ENCODE measurements at places on chromosomes 4 and X.
A peak's percentile ranks its signal among the peaks of the same experiment; 100 is the strongest.

DNA sequence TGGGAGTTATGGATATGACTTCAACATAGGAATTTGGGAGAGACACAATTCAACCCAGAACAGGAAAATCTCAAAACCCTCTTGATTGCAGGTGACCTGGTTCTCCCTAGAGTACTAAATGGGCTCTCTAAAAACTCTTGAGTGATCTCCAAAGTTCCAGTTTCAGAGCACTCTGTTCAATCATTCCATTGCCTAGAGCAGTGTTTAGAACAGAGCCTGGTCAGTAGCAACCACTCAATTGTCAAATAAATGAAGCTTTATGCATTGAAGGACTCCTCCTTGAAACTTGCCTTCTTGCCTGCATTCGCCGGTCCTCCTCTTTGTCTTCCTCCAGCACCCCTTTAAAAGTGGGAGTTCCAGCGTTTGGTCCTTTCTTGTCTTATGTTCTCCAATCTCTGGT lies 85.8 kb downstream of the KIT start:
- no peak for DNase-seq

- no peak for DNase-seq
These were observed 325.2 kb downstream of the MAPK10 start for GRCh38 chr4:86034616-86035015.

- DNase-seq, result no peak
These were observed 410 bp downstream of the GNL3L start for GRCh38 chrX:54530357-54530900.

DNA sequence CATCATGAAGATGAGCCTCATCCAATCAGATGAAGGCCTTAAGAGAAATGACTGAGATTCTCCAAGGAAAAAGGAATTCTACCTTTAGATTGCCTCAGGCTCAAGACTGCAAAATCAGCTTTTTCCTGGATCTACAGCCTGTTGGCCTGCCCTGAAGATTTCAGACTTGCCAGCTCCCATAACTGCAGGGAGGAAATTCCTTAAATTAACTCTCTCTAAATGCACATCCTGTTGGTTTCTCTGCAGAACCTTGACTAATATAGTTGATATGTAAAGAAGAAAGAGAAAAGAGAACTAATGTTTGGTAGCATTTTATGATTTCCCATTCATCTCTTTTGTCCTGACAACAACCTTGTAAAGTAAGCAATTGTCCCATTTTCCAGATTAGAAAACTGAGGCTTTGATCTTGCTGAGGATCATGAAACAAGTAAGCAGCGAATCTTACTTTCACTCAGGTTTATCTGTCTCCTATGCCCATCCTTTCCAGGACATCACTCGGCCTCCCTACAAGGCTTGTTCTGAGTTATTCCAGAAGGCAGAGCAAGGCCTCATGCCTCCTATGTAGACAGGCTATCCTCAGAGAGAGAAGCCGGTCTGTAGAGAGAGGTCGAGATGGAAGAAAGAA lies 115.0 kb upstream of the LDB2 start:
- DNase-seq, result no peak

DNA sequence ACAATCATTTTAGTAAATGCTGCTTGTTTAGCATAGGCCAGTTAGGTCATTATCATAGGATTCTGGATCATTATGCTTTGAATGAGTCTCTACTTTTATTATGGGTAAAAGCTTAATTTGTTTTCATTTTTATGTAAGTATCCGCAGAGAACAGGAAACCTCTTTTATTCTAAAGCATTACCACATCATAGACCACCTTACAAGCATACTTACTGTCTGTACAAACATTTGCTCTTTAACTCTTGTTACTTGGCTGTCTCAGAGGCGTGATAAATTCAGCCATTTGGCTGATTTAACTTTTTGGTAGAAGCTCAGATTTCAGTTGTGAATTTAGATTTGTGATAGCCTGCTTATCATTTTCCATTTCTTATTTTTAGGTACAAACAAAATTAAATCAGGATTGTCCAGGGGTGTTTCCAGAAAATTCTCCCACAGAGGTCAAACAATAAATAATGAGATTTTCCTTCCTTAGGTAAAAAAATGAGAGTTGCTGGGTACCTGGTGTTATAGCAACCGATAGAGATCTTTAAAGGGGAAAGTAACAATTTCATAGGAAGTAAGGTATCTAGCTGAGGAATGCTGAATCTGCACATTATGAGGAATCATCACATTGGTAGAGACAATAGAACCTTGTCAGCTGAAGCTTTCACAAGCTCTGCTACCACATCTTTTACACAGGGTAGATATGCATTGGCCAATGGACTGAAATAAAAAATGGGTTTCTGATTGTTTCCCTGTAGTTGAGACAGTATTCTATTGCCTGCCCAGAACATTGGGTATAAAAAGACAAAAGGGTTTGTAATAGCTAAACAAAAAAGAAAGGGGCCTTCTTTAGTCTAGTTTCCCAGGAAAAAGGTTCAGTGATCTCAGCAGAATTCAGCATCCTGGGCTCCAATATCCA lies 62.5 kb downstream of the NDNF start:
- DNase-seq, result no peak

DNA sequence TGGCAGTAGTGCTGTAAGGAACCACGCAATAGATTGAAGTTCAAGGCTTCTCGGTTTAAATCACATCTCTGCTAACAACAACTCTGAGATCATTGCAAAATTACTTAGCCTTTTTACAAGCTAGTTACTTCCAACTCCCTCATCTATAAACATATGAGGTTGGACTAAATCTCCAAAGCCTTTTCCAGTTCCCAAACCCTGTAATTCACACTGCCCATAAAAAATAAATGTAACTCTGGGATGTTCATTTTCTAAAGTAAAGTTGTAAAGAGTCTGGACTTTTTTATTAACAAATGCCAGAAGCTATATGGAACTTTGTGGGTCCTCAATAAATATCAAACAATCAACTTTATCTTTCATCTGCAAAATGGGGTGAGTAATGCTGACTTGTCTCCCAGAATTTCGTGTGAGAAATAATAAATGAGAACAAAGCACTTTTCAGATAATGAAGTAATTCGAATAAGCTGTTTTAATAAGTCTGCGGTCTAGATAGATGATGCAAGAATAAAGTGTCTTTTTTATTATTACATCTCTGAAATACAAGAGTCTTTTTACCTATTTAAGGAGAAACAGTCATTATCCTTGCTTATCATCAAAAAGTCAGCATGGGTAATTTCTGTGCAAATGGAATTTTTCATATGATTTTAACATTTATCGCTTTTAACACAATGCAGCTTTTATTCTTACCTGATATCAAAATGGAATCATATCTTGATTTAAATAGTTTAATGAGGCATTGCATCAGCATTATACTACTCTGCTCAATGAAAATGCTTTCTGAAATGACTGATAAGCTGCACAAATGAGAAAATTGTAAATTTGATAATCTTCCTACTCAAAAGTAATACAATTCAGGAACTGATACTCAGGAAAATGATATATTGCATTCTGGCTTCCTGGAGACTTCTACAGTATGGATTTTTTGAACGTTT lies 252.6 kb downstream of the BANK1 start:
- DNase-seq, result no peak

GRCh38 chrX:17617806-17618205 lies 119.5 kb upstream of the SCML1 start:
- DNase-seq, result peak; percentile 39

DNA sequence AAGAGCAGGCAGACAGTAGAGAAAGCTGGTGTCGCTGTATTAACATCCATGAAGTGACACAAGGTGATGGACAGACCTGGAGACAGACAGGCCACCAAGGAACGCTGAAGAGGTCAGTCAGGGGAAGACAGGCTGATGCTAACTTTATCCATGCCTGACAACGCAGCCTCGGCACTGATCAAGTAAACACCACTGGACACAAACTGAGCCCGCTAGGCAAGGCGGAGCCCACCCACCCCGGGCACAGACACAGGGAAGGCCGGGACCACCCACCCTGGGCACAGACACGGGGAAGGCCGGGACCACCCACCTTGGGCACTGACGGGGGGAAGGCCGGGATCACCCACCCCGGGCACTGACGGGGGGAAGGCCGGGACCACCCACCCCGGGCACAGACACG lies 18.8 kb downstream of the PPP2R3B start:
- no peak for DNase-seq

GRCh38 chr4:69970071-69970470 lies 4.5 kb upstream of the CSN2 start:
- DNase-seq, result no peak

DNA sequence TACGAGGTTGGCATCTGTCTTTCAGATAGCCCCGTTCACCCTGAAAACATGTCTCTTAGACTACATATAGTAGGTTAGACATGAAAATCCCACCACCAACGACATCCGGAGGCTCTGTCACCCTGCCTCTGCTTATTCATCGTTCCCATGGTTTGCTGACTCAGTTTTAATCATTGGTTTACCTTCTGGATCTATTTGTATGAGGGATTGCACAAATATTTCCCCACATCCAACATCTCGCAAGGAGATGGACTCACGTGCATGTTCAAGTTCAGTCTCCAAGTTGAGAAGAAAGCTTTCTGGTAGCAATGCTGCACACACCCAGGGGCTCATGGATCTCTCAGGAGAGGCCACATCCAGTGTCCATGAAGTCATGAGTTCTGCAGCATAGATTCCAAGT lies 10.8 kb downstream of the CETN2 start:
- DNase-seq, result no peak

- DNase-seq, result no peak
These were observed 16.5 kb downstream of the TRAPPC11 start for GRCh38 chr4:183675625-183676024.

- DNase-seq, result no peak
These were observed 308.5 kb upstream of the AADAT start for GRCh38 chr4:170398218-170398617.

DNA sequence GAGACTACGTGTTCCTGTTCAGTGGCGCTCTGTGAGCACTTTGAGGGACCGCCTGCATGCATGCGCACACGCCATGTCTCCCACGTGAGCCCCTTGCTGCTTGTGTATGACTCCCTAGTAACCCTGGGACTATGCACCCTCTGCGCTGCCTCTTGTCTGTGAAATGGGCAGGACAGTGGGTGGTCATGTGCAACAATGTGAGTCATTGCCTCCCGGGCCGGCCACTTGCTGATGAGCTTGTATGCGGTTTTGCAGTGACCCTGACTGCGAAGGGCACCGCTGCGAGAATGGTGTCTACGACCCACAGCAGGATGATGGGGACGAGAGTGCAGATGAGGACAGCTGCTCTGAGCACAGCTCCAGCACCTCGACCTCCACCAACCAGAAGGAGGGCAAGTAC lies 61.4 kb downstream of the TNIP2 start:
- no peak for DNase-seq

DNA sequence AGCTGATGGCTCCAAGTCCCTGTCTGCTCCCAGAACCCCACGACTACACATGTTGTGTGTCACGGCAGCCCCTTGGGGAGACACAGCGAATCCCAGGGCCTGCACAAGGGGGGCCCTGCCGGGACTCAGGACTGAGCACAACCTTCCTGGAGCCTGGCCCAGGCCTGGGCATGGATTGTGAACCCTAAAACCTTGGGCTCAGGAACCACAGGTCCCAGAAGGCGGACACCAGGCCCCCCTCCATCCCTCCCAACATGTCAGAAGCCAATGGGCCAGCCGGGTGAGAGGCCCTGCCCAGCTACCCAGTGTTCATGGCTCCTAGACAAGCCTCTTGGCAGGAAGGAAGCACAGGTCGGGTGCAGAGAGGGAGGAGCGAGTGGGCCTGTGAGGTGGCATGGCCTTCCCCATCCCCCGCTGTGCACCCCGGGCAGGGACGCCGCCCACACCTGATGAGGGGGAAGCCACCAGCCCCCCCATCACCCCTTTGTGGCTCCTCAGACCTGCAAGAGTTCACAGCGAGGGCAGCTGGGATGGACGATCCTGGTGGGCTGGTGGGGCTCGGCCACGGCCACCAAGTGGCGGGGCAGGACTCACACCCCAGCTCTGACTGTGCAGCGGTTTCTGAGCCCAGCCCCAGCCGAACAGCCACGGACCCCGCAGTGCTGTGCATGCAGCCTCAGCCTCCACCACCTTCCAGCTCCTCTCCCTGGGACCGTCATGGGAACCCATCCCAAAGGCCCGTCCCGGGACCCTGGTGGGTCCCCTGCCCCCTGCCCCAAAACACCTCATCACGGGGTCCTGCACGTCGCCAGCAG lies 3.7 kb downstream of the PDE6B start:
- no peak for DNase-seq

- DNase-seq, result no peak
These were observed 72.8 kb downstream of the MAOB start for GRCh38 chrX:43809463-43809862.

DNA sequence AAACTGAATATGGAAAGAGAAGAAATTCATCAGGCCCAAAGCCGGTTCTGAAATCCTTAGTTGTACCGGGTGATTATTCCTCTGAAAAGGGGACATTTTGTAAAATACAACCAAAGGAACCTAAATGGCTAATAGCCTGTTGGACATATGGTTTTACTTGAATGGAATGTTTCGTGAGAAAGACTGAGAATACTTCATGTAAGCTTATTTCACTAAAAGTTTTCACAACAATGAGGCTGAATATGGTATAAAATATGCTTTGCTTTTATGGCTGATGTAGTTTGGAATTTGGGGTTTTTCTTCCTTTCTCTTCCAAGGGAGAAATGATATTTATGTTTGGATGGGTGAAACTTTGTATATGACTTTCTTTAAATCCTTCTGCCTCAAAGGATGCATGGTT lies 2.7 kb downstream of the GRIA3 start:
- DNase-seq, result no peak

DNA sequence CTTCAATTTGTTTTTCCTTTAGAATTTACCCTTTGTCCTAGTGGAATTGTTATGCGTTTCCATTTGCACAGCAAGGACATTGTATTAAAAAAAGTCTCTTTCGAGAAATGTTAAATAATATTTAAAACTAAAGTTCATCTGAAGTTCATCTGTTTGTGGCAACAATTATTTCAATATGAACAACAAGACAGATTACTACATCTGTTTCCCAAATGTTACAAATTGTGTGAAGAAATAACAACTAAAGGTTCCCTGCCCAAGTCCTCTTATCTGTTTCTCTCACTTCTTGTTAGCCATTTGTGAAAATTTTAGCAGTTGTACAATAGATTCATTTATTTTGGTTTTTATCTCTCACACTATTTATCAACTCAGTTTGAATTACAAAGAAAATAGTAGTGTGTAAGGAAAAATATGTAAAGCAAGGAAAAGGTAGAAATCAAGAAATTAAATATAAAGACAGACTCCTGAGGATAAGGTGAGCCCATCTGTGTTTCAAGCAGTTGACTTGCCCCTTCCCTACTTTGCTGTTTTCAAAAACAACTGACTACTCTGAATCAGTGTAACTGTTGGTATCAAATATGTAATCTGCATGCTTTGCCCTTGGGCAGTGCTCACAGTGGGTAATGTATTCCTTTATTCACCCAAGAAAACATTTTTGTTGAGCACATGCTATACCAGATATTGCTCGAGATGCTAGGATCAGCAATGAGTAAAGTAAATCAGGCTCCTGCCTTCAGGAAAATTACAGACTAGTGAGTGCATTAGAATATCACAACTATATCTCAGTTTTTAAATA lies 118.9 kb upstream of the PCDH7 start:
- no peak for DNase-seq

- DNase-seq, result no peak
These were observed 159.3 kb upstream of the LCORL start for GRCh38 chr4:18180892-18181291.

DNA sequence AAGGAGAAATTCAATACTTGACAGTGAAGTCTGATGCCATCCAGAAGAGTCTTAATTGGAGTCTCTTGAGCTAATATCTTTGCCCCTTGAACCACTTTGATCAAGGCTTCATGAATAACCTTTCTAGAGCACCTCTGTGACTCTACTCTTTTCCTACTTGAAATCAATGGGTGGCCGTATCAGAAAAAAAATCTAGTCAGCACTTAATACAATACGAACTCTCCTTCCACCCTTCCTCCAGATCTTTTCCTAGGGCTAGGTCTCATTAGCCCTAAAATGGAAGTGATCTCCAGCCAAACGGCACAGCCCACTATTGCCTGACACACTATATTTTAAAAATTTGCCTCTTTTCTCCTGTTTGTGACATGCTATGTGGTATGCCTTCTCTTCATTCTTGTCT lies 129.6 kb upstream of the TLL1 start:
- no peak for DNase-seq

All from G401 (cell line).